ENCODE measurements at places on chromosomes 7 and 10.

- no peak for DNase-seq
Measured at GRCh38 chr7:157380416-157380815, 43.6 kb downstream of the DNAJB6 start.

- DNase-seq: peak; percentile 26
Measured at GRCh38 chr10:6445671-6446316, 134.3 kb downstream of the PRKCQ start.

DNA sequence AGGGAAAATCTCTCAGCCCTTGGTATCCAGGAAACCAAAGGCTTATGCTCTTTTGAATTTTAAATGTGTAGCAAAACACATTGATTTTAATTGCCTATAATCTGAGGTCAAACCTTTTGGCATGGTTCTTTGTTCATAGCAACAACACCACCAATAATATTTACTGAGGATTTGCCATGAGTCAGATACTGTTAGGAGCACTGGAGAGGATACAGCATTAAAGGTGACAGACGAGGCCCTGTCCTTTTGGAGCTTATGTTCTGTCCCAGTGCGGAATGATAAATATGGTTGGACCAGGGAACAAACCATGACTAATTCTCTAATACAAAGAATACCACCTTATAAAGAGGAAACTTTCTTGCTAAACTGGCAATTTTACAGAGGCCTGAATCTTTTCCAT lies 176.6 kb downstream of the CTNNA3 start:
- no peak for DNase-seq

- DNase-seq: no peak
Measured at GRCh38 chr10:52673468-52673867, 99.1 kb downstream of the MBL2 start.

DNA sequence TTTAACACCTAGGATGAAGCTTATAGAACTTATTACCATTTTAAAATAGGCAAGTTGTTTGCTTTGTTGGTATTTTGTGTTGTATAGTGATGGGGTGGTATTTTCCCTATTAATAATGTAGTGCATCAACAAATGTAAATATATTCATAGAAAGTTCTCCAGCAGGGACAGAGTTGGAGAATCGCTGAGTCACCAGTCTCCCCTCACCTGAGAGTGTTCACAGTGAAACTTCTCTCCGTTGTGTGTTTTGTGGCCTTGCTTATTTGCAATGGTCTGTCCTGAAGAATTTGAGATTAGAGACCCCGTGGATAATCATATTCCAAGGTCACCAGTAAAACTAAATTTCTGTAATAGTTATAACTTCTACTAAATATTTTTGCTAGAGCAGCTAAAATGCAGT lies 51.0 kb downstream of the HDAC9 start:
- DNase-seq: no peak

DNA sequence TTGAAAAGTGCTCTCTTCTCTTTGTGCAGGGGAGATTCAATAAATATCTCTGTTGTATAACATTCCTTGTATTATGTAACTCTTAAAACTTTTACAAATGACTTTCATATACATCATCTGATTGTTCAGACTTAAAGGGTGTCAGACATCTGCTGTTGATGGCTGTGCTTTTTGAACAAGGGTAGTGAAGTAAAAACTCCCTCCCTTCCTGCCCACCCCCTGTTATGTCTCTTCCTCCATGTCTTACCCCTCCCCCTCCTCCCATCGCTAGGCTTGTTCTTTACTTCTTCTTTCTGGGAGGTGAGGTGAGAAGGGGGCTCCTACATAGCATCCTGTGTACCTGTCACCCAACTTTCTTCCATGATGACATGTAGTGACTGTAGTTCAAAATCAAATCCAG lies 23.4 kb upstream of the ABCB4 start:
- DNase-seq: no peak

- no peak for DNase-seq
Measured at GRCh38 chr10:104711302-104711721, 70.2 kb downstream of the SORCS3 start.

GRCh38 chr7:12570168-12570533 lies 369 bp upstream of the SCIN start:
- no peak for DNase-seq

DNA sequence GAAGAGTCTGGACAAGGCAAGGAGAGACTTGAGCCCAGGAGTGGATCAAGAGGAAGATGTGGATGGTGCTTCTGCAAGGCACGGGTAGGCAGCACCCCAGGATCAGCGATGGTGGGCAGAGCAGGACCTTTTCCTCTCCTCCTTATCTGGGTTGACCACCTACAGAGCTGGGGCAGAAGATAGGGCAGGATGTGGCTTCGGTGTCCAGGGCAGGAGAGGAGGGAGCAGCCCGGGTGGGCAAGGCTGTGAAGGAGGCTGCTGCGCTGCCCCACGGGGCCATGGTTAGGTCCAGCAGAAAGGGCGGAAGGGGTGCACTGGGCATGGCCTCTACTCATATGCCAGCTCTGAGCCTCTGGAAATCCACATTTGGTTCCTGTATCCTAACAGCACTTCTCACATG lies 20.0 kb upstream of the PARP12 start:
- no peak for DNase-seq

- DNase-seq: no peak
Measured at GRCh38 chr10:79342295-79342761, 4.9 kb upstream of the PPIF start.

DNA sequence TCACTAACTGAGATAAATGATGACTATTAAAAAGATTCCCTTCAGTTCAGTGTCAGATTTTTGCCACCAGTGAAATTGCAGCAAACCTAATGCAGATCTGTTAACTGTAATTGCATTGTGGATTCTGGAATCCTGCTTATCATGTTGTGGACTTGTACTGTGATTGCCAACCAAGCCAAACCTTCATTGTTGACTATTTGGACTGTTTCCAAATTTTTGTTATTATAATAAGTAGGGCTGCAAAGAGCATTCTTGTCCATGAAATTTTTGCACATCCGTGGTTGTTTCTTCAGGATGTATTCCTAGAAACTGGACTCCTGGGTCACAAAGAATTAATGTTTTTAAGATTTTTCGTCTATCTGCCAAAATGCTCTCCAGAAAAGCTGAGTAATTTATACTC lies 281.6 kb upstream of the ZMIZ1 start:
- no peak for DNase-seq

DNA sequence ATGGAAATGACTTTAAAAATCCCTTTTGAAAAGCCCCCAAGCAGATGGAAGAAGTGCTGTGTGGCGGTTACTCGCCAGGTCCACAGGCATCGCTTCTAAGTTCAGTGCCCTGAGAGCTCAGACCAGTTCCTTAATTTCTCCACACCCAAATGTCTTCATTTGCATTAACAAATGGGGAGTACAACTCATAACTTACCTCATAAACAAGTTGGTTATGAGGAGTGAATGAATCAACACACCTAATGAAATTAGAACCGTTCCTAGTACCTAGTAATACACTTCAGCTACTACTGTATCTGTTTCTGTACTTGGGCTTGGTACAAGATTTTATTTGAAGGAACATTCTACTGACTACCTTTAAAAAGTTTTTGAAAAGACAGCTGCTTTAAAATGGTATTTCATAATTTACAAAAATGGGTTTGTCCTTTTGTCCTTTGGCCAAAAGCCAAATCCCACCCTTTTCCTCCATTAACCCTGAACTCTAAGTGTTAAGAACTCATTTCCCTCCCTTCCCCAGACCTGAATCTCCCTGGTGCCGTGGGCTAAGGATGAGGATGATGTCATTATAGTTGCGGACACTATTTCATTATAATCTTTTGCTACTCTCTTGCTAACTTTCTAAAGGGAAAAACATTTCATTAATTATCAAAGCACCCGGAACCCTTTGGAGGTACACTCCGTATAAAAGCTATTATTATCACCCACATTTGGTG lies 221.5 kb upstream of the CELF2 start:
- no peak for DNase-seq

DNA sequence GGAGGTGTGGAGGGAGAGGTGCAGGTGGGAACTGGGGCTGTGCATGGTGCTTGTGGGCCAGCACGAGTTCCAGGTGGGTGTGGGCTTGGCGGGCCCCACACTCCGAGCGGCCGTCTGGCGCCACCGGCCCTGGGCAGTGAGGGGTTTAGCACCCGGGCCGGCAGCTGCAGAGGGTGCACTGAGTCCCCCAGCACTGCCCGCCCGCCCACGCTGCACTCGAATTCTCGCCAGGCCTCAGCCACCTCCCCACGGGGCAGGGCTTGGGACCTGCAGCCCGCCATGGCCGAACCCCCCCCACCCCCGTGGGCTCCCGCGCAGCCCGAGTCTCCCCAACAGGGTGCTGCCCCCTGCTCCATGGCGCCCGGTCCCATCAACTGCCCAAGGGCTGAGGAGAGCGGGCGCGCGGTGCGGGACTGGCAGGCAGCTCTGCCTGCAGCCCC lies 810.2 kb downstream of the PCDH15 start:
- DNase-seq: no peak

- no peak for DNase-seq
Measured at GRCh38 chr7:86645676-86646276, 2.1 kb downstream of the GRM3 start.

DNA sequence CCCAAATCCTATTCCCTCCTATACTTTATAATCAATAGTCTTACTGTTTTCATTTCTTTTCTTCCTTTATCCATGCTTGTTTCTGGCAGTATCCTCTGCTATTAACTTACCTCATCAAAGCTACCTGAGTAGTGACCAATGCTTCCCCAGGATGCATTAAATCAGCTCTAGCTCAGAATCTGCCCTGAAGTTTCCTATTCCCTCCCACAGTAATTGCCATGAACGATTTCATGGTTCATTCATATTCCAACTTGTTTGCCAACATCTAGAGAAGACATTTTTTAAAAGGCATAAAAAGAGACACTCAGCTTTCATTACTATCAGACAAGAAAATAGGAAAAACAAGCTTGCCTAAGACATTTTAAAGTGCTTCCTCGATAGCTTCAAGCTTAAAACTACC lies 42.3 kb downstream of the COA1 start:
- DNase-seq: no peak

DNA sequence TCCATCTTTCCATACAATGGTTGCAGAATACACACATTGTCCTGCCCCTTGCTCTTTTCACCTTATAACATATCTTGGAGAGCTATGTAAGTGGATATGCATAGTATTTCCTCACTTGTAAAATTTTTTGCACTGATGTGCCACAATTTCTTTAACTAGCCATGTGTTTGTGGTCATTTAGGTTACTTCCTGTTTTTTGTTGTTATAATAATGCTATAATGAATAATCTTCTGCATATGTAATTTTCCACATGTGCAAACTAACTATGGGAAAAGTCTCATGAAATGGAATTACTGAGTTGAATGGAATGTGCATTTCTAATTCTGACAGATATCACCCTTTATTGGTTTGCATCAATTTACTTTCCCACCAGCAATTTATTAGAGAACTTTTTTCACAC lies 2.8 kb downstream of the TAS2R41 start:
- DNase-seq: no peak

DNA sequence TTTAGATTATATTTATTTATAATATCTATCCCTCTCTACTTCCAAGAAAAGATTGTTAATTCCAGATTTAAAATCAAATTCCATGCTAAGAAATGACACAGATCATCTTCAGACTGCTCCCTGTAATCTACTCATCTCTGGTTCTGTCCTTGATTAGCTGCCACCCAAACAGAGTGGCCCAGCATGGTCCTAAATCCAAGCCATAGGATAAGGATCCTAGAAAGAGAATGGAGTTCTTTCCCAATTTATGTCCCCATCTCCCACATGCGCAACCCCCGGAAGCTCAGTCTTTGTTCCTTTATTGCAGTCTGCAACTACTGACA lies 23.4 kb upstream of the HDAC9 start:
- no peak for DNase-seq

- no peak for DNase-seq
Measured at GRCh38 chr7:82542665-82543064, 99.1 kb upstream of the CACNA2D1 start.

DNA sequence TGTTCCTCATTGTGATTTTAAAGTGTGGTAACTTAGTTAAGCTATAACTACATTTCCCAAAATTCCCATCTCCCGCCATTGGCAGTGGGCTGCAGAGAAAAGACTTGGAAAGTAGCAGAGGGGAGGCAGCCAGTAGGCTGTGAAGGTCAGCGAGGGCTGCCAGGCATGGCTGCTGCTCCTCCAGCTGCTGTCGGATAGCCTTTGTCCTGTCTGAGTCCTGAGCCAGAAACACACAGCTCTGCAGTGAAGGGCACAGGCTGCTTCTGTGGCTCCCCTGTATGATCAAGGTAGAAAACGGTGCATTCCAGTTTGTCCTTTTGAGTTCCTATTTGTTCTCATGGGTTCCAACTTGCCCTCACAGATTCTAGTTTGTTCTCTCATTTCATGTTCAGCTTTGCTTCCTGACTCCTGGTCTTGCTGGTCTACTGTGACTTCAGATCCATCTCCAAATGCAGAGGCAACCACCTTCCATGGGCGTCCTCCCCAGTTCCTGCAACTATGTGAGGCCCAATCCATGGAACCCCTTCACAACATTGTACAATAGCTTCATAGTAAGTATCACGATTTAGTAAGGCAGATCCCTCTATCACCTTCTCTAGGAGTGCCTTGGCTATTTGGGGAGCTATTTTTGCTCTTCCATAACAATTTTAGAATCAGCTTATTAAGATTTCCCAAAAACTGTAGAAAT lies 31.7 kb downstream of the SYPL1 start:
- no peak for DNase-seq

- DNase-seq: no peak
Measured at GRCh38 chr7:124718032-124718766, 47.4 kb downstream of the GPR37 start.

DNA sequence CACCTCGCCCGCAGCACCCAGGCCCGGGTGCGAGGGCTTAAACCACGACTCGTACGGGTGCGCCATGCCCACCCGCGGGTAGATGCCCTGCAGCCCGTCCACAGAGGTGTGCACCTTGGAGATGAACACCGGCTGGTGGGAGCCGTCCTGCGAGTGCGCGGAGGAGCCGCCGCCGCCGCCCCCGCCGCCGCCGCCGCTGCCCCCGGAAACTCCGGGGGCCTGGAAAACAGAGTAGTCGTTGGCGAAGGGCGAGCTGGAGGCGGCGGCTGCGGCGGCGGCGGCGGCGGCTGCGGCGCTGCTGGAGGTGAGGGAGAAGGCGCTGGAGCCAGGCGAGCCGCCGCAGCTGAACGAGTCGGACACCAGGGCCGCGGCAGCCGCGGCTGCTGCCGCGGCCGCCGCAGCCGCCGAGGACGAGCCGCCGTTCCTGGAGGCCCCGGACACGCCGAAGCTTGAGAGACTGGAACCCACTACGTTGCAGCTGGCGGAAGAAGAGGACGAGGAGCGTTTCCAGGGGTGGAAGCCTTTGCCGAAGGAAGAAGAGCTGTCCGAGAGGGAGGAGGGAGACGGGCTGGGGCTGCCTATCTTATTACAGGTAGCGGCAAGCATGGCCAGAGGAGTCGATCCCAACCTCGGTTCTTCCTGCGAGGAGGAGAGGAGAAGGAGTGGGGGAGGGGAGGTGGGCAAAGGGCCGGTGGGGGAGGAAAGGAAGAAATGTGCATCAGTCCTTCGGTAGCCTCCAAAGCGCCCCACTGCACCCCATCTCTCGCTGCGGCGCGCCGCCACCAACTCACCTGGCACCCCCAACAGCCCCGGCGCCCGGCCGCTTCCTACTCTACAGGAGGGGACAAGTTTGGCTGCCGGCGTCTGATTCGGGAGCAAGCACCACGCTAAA lies 1.3 kb downstream of the SP8 start:
- DNase-seq: no peak
